IMR-90 (cell line): ENCODE measurements at places on chromosomes 4 and X. TPM values are rescaled to one million over a fixed set of nuclear protein-coding genes. Genes with fewer than 3 reads are reported as not detected.
A peak's percentile ranks its signal among the peaks of the same experiment; 100 is the strongest.

Gene SCML2
- total RNA-seq = 1.3 and 1.7 TPM in 2 replicates

Gene LRAT
- under 0.01 TPM in 2 replicates for total RNA-seq

Gene PCDH11X
- total RNA-seq = under 0.01 TPM in 1 of 2 replicates, not detected in the other

Gene REELD1
- not detected in 2 replicates for total RNA-seq

Gene H2BW2
- total RNA-seq = not detected in 2 replicates

DNA sequence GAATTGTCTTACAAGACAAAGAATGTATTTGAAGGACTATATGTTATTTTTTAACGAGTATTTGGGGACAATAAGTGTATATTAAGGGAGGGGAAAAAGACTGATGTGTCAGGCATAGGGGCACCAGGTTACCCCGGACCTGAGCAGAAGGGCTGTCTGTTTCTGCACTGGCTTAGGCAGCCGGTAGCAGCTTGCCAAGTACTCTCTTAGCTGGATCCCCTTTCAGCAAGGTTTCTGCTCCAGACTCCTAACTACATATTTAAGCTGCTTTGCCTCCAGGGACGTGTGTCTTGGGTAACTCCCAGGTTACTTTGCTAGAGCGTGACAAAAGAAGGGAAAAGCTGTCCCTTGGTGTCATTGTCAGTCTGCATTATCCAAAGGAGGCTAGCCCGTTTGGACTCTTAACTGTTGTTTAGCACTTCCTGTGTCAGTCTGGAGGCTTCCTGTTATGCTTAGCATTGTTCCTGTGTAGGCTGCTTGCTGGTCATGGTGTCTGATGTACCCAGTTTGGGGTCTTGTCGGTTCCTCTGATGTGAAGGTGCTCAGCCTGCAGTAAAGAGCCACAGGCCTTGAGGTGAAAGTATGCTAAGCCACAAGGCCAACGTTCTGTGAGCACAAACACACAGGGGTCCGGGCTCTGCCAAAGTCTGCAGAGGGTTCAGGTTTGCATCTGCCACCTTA is 11.6 kb downstream of the CXCR3 start:
- DNase-seq = no peak

DNA sequence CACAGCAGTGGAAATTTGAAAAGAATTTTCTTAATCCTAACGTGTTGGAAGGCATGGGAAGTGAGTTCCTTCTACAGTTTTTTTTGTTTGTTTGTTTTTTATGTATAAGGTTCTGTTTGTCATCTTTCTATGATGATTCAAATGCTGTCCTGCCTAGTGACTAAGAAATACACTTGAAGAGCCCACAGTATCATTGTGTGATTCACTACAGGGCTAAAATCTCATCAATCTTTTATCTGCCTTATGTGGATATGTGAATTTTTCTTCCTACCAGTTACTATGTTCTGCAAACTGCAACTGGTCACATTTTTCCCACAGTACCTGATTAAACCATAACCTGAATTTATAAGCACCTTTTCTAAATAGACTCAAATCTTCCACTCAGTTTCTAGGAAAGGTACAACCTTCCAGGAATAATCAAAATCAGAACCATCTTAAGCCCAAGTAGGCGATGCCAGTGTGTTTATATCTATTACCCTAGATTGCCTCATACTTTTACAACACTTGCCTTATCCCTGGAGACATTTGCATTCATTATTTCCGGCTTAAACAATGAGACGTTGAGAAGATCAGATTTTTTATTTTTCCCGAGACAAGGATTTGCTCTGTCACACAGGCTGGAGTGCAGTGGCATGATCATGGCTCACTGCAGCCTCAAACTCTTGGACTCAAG is 214.6 kb upstream of the GALNT7 start:
- peak; percentile 3 for DNase-seq

GRCh38 chr4:145882604-145883003 is 56.0 kb downstream of the ZNF827 start:
- no peak for DNase-seq

DNA sequence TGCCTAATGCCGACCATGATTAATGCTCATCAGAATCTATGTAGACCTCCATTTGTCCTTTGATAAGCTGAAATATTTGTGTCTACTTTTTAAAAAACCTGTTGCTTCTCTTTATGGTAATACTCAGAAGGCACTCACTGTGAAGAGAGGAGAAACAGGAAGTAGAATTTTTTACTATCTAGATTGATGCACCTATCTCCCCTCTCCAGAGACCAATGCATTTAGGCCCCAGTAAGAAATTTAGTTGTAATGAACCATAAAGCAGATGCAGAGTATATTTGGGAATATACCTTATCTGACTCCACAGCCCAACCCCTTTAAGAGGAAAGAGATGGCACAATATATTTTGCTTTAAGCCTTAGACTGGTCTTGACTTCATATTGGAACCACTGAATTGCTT is 11.1 kb downstream of the TBL1X start:
- no peak for DNase-seq

DNA sequence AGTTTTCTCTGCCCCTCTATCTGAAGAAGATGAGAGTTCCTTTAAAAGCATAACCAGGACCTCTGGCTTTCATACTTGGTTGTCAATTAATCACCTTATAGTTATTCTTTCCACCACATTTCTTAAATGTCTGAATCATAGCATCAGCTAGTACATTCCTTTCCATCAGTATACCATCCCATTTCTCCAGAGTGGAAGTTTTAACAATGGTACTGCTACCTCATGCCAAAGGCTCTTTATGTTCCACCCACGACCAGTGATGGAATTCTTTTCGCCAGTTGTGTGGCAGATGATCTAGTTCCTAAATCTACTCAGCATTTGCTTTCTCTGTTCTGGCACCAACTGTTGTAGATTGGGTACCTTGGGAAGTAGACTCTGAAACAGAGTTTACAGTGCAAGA is 379.8 kb downstream of the ZNF674 start:
- peak; percentile 16 for DNase-seq

GRCh38 chr4:103026868-103027267 is 7.4 kb upstream of the SLC9B1 start:
- peak; percentile 13 for DNase-seq

DNA sequence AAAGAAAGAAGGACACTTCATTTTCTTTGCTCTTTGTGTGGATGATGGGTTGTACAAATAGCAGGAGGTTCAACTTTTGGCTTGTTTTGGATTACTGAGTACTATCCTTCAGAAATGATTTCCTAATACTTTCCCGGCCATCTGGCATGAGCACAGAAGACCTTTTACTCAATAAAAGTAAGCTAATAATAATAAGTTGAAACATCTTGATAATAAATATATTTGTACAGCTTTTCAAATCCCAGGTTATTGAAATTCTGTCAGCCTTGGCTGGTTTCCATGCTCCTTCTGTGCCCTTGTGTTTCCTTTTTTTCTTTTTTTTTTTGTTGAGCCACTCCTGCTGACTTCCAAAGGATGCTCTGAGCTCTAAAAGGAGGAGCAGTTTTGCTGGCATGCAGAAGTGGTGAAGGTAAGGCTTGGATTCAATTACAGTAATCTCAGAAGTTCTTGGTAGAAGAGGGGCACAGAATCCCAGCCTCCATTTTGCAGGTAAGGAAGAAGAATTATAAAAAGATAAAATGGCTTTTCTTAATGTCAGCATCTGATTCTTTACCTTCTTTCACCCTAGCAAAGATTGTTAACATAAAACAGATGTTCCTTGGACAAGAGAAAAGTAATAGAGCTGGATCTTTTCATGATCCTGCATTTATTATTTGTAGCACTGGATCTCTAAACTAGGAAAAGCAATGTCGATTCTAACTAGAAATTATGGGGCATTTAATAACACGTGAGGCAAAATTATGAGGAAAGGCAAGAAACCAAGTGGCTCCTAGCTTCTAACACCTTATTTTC is 31.9 kb downstream of the REPS2 start:
- no peak for DNase-seq

DNA sequence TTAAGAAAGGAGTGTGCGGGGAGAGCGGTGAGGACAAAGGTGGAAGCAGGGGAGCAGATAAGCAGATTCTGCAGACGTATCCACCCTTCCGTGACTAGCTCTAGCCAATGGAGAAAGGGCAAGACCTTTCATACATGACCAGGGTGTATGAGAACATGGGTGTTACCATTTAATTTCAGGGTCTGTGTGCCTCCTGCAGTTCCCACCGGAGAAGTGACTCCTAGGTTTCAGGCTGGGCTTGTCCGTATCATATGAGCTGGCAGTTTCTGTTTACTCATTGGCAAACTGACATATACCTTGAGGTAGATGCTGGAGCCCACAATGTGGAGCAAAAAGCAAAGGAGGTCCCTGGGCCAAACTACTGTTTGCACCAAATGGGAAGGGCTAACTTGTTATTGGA is 6.8 kb downstream of the RBM47 start:
- DNase-seq = peak; percentile 18

DNA sequence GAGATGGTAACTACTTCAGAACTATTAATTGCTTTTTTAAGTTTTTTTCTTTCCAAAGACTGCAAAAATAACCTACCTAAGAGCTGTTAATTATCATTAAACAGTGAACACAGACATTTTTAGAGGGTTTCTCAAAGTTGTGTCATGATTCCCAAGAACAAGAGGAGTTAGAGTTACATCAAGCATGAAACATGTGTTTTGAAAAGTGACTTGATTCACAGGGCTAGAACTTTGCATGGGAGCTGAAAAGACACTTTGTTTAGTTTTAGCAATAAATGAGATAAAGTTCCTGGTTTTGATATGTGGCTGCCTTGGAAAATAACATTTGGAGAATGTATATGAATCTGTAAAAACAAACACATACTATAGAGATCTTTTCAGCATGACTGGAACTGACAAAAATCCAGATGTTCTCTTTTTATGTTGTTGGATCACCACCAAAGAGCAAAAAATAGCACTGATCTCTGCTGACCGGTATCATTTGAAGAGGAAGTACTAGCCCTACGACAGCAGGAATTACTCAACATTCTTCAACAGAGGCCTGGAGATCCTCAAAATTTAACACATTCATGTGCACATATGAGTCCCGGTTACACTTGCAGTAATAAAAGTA is 173.0 kb upstream of the PCDH18 start:
- peak; percentile 97 for DNase-seq

- no peak for DNase-seq
Measured at GRCh38 chr4:93897559-93897958, 69.0 kb downstream of the ATOH1 start.

GRCh38 chr4:48187813-48188212 is 53.8 kb upstream of the TXK start:
- no peak for DNase-seq

DNA sequence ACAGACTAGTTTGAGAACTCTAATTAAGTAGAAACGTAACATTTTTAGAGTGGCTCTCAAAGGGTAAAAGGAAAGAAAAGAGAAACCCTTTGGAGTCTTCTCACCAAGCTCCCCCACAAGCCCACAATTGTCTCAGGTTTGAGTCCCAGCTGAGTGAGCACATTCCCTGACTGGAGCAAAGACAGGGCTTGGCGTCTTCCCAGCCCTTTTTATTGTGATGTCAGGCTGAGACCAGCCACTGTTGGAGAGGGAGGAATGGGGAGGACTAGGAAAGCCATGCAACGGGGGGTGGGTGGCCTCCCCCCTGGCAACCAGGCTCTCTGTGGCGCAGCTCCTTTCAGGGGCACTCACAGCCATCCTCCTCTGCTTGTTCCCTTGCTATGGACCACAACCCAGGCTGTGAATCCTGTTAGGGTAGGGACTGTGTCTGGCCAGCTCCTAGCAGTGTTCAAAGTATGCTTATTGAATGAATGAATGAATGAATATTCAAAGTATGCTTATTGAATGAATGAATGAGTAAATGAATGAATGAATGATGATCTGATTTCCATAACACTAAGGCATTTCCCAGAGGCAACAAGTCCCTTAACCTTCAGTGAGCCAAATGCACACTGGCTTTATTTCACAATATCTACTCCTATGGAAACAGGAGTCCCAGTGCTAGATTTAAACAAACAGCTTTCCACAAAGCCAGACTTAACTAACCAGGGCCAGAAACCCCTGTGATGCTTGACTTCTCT is 413.3 kb downstream of the MID1IP1 start:
- no peak for DNase-seq
